NCI-H1105 (cell line): ENCODE measurements at places on chromosomes 2 and 18.

DNA sequence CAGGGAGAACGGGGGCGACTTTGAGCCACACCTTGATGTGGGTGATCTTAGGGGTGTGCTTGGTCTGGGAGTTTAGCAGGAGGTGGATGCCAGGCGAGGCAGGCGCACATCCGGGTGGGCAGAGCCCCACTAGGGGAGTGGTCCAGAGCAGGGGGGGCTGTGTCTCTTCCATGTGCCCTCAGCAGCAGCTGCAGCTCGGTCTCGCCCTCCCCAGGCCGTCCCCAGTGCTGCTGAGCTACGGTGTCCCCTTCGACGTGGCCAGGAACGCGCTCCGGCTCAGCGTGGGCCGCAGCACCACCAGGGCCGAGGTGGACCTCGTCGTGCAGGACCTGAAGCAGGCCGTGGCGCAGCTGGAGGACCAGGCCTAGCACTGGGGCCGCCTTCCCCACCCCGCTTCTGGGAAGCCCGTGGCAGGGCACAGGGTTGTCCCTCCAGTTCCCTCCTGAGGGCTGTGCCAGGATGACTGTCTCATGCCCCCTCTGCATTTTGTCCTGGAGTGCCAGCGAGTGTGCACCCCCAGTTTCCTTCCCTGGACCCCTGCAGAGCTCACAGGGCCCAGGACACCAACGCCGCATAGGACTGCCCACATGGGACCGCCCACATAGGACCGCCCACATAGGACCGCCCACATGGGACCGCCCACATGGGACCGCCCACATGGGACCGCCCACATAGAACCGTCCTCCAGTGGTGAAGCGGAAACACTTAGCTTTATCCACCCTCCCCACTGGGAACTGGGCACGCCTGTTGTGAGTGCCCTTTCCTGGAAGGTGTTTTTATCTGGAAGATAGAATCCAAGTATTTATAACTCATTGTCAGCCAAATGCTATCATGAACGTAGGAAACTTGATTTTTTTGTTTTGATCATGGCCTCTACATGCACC lies 1.9 kb upstream of the ESPNL start:
- DNase-seq = no peak

- DNase-seq = no peak
These were observed 594.3 kb downstream of the STK39 start for GRCh38 chr2:167653131-167653530.

DNA sequence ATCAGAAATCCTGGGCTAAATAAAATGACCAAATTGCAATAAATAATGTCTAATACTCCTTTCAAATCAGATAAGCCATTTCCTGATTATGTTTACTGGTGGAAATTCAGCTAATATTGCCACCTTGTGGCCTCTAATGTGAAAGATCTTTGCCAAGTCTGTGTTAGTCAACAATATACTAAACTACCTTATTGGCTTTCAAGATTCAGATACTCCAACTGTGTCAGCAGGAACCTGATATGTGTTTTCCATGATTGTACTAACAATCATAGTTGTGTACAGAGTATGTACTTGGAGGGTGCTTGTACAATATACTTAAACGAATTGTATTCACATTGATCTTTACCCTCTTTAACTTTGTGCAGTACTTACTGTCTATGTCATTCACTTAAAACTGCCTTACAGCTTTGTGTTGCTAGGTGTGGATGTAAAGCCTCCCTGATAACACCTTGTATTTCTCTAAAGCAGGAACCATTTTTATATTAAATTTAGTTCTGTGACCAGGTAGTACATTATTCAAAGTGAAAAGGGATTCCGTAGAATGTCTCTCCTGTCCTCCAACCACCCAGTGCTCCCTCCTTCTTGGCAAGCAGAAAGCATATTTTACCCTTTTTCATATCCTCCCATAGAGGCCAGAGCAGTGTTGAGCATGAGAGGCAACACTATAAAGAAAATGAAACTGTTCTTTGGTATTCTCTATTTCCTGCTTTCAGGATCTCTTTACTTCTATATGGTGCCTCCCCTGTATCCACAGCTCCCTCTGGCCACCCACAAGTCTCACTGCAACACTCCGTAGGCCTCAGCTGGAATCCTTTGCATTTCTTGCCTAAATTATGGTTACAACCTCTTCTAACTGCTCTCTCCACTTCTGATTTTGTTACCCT lies 75.2 kb upstream of the C2orf15 start:
- peak; percentile 64 for DNase-seq

DNA sequence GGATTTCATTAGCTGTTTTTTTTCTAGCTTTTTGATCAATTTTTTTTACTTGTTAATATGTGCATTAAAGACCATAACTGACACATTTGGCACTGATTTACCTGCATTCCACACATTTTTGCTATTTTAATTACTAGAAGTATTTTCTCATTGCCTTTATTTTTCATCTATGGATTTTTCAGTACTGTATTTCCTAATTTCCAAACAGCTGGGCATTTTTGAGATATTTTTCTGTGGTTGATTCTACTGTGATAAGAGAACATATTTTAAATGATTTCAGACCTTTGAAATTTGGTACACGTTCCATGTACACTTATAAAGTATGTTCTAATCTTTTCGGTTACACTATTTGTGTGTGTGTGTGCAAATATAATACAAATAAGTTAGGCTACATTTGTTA lies 135.3 kb downstream of the PARD3B start:
- DNase-seq = no peak

GRCh38 chr2:166417669-166418068 lies 41.9 kb upstream of the SCN9A start:
- DNase-seq = no peak

DNA sequence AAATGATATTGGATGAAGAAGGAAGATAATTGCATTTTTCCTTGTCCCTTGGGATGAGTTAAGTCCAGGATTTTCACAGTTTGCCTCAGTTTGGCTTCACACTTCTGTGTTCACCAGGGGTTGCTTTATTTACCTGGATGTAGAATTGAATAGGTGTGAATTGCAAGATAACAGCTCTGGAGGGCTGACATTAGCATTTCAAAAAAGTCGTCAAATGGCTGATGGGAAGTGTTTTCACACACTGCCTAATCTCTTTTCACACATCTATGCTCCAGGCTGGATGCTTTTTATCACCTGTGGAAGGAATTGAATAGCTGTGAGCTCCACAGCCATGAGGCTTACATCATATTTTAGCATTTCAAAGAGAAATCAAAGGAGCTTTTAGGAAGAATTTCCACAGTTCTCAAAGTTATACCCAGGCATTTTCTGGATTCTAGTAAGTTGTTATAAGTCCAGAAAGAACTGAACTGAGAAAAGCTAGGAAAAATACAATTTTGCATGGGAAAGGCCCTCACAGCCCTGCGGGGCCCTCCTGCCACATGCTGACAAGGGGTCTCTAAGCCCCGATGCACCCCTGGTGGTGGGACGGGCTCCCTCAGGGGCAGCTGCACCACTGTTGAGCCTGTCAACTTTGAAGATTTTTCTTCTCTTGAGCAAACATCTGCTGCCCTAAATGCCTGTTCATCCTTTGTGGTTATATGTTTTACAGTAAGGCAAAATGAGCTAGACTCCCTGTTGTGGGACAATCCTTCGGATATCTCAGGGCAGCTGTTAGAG lies 43.9 kb downstream of the TEX51 start:
- DNase-seq = no peak

DNA sequence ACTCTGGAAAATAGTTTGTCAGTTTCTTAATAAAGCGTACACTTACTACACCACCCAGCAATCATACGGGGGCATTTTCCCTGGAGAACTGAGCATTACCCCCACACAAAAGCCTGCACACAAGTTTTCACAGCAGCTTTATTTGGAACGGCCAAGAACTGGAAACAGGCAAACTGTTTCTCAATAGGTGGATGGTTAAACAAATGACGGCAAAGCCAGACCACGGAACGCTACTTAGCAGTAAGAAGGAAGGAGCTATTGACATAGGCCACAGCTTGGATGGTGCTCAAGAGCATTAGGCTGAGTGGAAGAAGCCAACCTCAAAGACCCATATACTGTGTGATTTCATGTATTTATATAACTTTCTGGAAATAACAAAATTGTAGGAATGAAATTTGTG lies 9.0 kb downstream of the MALL start:
- no peak for DNase-seq

- no peak for DNase-seq
These were observed 11.4 kb upstream of the ALPI start for GRCh38 chr2:232444409-232445148.

DNA sequence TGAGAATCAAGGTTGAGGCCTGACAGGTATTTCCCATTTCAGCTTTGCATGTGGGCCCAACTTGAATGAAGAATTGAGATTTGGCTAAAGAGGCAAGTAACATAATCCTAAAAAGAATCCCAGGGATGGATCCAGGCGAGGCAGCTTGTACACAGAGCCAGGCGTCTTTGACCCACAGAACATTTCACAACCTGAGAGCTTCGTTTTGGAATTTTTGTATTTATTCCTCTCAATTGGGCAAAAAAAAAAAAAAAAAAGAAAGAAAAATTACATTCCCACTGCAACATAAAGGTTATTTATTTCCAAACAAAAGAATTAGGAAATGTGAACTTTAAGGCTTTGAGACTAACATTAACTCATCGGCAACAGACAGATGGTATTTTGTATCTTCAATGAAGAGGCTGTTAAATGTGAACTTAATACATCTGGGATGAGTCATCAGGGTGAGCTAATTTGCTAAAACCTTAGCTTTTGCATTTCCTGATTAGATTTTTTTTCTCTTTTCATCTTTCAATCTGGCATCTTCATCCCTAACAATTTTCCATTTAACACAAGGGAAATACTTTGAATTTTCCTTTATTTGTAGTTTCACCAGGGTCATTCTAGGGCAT lies 478.5 kb upstream of the TNP1 start:
- DNase-seq = no peak

GRCh38 chr2:18925296-18925695 lies 335.9 kb upstream of the NT5C1B start:
- no peak for DNase-seq

DNA sequence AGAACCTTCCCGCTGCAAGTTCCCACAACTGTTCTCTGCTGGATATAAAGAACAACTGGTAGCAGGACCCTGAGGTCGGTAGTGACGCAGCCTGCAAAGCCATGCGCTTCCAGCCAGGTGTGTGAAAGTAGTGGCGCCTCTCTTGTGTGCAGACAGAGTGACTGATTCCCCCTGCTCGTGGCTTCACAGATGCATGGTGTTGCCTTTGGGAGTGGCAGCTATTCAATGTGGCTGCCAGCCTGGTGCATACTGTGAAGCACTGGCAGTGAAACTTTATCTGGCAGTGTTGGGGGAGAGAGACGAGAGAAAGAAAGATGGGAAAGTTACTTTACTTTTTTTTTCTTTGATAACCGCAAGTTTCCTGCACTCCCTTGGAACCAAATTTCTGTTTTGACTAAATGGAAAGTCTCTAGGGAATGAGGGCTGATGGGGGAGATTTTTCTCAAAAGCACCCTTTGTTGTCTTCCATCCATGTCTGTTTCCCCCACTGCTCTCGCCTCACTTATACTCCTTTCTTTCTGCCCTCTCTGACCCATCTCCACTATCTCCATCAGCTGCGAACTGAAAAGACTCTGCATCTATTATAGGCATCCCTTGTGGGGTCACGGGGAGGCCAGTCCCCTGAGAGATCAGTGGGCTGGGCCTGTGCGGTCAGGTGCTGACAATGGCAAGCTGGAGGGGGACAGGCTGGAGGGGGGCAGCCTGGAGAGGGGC lies 90.0 kb upstream of the TNP1 start:
- no peak for DNase-seq

- DNase-seq = no peak
These were observed 182.6 kb downstream of the DCDC2C start for GRCh38 chr2:3885629-3886628.

GRCh38 chr2:573805-574392 lies 103.3 kb downstream of the TMEM18 start:
- no peak for DNase-seq

- no peak for DNase-seq
These were observed 79.4 kb downstream of the MYCN start for GRCh38 chr2:16019617-16020351.

- no peak for DNase-seq
These were observed 69.3 kb downstream of the NOL10 start for GRCh38 chr2:10620481-10620880.

- no peak for DNase-seq
These were observed 8.1 kb upstream of the TYMS start for GRCh38 chr18:649341-649740.

DNA sequence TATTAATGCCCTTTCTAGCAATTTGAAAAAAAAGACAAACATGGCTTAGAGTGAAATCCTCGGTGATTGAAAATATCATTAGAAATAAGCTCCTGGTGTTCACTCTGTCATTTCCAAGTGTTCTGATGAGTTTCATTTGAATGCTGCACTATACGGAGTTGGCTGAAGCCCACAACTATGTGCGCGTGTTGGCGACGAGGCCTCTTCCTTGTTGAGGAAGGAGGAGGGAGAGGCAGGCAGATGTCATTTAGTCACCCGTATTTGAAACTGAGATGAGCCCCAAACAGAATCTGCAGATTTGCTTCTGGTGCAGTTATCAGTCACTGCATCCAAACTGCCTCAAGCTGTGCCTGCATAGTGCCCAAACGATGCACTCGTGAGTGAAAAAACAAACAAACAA lies 23.5 kb upstream of the SKOR2 start:
- DNase-seq = no peak

- no peak for DNase-seq
These were observed 38.5 kb downstream of the NPHP1 start for GRCh38 chr2:110166266-110166665.

DNA sequence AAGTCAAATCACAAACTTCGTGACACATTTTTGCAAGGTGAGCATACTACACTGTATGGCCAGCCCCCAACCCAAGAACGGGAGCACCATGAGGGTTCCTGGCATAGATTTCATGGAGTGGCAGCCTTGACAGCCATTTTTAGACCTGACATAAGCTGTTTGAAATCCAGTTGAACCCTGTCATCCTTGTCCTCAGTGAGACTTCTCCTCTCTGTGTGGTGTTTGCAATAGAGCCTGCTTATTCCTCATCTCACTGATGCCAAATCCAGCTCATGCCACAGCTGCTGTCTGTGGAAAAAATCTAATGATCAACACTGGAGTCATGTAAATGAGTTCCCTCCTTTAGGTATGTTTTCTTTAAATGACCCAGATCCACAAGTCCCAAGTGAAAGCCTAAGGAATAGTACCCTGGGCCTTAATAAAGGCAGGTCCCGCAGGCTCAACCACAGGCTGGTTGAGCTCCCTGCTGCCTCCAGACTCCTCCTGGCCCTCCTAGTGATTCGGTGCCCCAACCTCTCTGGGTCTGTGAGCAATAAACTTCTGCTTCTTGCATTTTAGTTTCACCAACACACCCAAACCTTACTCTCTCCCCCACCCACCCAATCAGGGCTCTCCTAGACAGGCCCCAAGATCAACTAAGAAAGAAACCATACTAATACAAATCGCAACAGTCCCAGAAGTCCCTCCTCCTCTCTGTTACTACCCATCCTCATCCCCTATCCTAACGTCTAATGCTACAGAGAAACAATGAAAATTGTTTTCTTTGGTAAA lies 8.4 kb upstream of the CREG2 start:
- no peak for DNase-seq

DNA sequence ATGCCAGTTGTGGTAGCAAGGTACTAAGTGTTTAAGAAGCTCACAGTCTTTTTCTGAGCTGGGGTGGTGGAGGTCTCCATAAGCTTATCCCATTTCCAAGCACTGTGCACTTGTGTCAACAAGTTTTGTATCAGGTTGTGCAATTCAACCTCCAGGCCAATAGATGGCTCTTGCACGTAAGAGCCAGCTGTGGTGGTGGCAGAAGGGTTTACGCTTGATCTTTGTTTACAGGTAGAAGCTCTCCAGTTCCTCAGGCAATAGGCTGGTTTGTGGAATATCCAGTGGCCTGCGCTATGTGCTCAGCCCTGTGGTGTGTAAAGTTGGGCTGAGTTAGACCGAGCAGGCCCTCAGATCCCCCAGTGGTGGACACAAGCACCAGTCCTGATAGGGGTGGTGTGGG lies 89.7 kb upstream of the CNTNAP5 start:
- no peak for DNase-seq

GRCh38 chr2:128628206-128628605 lies 309.5 kb upstream of the HS6ST1 start:
- no peak for DNase-seq
